ENCODE measurements at places on chromosomes 16 and 17. TPM values are rescaled to one million over a fixed set of nuclear protein-coding genes. Genes with fewer than 3 reads are reported as not detected.

- DNase-seq, result no peak
These were observed 34.6 kb upstream of the TOX3 start for GRCh38 chr16:52581530-52581929.

- no peak for DNase-seq
These were observed 28.5 kb downstream of the GPRC5B start for GRCh38 chr16:19856120-19856519.

DNA sequence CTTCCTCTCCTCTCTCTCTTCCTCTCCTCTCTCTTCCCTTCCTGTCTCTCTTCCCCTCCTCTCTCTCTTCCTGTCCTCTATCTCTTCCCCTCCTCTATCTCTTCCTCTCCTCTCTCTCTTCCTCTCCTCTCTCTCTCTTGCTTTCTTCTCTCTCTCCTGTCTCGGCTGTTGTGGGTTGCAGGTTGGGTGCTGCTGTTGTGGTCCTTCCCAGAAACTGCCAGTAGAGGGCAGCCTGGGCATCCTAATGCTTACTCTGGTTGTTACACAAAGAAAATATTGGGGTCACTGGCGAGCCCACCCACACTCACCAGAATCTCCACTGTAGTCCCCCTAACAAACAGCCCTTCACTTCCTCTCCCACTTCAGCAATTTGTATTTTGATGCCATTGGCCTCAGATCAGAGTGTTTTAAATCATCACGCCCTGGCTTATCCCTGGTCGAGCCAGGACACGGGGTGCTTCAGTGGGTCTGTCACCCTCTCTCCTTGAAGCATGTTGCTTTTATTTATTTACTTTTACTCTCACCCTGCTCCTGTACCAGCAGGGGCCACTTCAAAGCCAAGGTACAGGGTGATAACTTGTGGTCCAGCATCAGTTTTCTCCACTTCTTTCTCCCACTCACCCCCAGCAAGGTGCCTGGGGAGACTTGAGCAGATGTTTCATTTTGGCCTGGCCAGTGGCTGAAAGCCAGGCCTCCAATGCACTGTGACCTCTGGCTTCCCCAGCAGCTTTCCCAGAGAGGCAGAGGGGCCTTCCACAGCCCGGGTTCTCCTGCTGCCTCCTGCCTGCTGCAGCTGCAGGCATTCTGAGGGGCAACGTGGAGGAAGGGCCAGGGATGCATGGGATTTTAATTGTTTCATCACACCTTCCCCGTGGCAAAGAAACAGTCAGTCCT lies 4.7 kb upstream of the MMP15 start:
- peak; percentile 81 for DNase-seq

Gene SLC5A10
- not detected for total RNA-seq

Gene TBC1D3H
- total RNA-seq, result not detected
